Stimulated activated CD8-positive, alpha-beta memory T cell treated with anti-CD3 and anti-CD28 coated beads, Interleukin-7, amount 100 ng/mL, for 1 hour (primary cell): ENCODE measurements at places on chromosomes 12 and 14.

DNA sequence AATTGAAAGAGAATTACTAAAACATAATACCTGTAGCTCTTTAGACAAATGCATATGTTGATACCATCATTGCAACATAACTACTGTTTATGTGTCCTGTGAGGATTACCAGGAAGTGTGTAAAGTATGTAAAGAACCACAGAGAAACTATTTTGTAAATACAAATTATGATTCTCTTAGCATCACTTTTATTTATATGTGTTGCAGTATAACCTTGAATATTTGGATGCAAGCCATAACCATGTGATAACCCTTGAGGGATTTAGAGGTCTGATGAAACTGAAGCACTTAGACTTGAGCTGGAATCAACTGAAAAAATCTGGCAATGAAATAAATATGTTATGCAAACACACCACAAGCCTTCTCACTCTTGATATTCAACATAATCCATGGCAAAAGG, 77.5 kb downstream of the LRRC9 start:
- DNase-seq: no peak

DNA sequence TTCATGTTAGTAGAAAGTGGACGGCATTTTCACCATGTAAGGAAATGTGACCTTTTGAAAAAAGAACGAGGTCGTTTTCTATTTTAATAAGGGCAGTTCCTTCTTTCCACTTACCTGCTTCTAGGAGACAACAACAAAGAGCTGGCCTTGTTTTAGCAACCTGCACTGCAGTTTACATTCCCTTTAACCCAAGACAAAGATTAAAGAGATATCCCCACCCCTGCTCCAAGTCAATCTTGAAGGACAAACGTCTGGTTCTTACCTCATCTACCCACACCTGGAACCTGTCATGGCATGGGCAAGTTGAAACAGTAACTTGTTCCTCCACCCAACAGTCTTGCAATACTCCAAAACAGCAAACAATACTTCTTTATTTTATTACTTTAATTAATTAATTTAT, 32.7 kb downstream of the ZCCHC8 start:
- DNase-seq: no peak

DNA sequence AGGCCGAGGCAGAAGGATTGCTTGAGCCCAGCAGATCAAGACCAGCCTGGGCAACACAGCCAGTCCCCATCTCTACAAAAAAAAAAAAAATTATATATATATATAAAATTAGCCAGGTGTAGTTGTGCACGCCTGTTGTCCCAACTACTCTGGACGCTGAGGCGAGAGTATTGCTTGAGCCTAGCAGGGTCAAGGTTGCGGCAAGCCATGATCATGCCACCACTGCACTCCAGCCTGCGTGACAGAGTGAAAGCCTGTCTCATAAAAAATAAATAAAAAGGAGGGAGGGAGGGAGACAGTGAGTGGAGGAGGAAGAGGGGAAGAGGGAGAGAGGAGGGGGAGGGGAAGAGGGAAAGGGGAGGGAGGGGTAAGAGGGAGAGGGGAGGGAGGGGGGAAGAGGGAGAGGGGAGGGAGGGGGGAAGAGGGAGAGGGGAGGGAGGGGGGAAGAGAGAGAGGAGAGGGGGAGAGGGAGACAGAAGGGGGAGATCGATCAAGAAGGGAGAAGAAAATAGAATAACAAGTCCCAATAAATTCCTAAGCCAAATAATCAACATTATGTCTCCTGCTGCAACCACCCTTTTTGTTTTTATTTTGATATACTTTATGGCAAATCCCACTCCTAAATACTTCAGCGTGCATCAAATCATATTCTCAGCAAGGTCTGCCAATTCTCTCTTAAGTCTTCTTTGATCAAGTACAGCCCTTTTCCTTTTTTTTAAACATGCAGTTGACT, 163.9 kb downstream of the MED13L start:
- no peak for DNase-seq

GRCh38 chr12:38838056-38838850, 67.1 kb downstream of the CPNE8 start:
- no peak for DNase-seq

DNA sequence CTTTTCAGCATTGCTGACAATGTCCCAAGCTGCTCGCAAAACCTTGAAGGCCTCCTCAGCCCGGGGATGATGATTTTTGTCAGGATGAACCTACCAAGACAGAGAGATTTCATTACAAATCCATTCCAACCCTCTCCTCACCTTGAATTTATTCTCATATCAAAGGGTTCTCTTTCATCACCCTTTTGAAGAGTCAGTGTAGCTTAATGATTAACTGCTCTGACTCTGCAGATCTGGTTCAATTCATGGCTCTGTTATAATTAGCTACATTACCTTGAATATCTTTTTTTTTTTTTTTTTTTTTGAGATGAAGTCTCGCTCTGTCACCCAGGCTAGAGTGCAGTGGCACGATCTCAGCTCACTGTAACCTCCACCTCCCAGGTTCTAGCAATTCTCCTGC, 5.6 kb downstream of the ORMDL2 start:
- DNase-seq: no peak

DNA sequence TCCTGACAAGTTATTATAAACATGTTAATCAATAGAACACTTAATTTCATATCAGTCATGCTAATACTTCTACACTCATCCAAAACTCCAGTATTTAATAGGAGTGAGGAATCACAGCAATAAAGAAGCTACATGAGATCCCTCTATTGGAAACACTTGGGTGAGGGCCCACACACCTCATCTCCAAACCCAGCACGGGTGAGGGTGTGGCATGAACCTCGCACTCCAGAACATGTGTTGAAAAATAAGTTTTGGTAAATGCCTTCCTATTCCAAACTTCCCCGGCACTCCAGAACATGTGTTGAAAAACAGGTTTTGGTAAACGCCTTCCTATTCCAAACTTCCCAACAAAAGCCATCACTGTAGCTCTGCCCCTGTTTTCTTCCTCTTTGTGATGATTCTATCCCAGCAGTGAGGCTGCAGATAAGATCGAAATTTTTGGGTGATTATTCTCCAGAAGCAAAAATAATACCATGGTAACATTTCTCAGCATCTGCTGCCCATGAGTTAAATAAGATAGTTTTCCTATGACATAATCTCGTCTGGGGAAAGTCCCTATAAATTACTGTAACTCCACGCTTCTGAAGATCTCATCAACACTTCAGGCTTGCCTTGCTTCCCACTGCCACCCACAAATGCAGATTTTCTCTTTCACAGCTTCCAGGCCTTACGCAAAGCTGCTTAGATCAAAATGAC, 24.4 kb upstream of the PTPRB start:
- no peak for DNase-seq

GRCh38 chr14:86423214-86423613, 893.3 kb downstream of the FLRT2 start:
- no peak for DNase-seq

DNA sequence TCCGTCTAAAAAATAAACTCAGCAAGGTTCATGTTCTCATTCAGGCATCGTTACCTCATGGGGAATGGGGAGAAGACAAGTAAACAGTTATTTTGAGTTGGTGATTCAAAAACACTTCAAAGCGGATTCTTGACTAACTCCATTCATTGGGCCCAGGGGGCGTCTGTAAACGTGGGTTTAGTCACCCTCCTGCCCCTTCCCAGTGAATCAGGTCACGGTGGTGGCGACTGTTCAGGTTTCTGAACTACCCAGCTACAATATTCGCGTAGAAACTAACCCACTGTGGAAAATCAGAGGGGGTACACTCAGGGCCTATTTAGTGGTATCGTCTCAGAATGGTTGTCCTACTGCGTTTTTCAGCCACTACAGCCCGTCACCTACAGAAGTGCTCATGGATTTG, 15.2 kb downstream of the OR6S1 start:
- no peak for DNase-seq

GRCh38 chr14:29927376-29928116, at the start of gene PRKD1:
TSS of gene PRKD1 (minus strand) at chr14:29927847.
- no peak for DNase-seq

- DNase-seq: no peak
Measured at GRCh38 chr14:68690089-68690958, 102.5 kb downstream of the ZFP36L1 start.

- DNase-seq: no peak
Measured at GRCh38 chr12:92614502-92614901, 88.3 kb upstream of the PLEKHG7 start.

GRCh38 chr12:120628919-120629318, 11.5 kb upstream of the CABP1 start:
- DNase-seq: no peak

- no peak for DNase-seq
Measured at GRCh38 chr12:66058554-66058953, 72.0 kb downstream of the LLPH start.

GRCh38 chr12:69648476-69648875, 37.8 kb upstream of the LRRC10 start:
- no peak for DNase-seq
